NCI-H1417 (cell line): ENCODE measurements at places on chromosomes 1 and 21.

GRCh38 chr1:89536555-89537341, 12.1 kb downstream of the LRRC8B start:
- no peak for DNase-seq

DNA sequence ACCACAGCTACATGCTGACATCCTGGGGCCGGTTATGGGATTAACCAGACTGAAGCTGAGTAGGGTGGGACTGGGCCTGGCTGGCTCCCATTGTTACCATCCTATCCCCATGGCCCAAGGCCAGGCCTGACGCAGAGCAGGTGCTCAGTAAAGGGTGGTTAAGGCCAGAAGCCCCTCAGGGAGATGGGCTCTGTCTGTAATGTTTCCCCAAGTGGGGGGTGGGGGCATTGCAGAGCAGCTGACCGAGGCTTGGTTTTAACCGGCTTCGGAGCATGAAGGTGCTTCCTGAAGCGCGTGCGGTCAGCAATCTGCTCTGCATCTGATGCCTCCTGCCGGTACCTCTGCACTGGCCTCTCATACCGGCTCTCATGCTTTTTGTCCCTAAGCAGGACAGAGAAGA, 83.4 kb upstream of the ACTL8 start:
- peak; percentile 9 for DNase-seq

GRCh38 chr21:28561772-28562171, 430.9 kb downstream of the LTN1 start:
- no peak for DNase-seq

GRCh38 chr1:172398970-172399755, 21.3 kb upstream of the C1orf105 start:
- peak; percentile 19 for DNase-seq

DNA sequence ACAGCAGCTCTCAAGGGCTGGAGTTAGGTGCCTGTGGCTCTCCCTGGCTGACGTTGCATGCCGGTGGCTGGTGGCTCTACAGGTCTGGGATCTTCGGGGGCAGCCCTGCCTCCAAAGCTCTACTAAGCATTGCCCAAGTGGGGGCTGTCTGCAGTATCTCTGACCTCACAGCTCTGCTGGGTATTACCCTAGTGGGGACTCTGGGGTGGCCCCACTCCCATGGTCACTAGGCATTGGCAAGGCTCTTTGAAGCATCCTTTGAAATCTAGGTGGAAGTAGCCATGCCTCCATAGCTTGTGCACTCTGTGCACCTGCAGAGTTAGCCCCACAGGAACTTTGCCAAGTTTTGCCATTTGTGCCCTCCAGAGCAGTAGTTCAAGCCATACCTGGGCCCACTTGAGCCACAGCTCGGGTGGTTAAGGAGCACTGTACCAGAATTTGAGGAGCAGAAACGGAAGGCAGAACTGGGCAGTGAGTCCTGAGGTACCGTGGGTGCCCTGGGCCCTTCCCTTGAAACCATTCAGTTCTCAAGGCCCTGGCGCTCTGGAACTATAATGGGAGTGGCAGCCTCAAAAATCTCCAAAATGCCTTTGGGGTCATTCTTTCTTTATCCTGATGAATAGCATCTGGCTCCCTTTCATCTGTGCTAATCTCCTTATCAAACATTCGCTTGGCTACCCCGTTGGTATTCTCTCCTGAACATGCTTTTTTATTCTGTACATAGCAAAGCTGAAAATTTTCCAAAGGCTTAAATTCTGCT, 15.4 kb downstream of the GJA4 start:
- no peak for DNase-seq

DNA sequence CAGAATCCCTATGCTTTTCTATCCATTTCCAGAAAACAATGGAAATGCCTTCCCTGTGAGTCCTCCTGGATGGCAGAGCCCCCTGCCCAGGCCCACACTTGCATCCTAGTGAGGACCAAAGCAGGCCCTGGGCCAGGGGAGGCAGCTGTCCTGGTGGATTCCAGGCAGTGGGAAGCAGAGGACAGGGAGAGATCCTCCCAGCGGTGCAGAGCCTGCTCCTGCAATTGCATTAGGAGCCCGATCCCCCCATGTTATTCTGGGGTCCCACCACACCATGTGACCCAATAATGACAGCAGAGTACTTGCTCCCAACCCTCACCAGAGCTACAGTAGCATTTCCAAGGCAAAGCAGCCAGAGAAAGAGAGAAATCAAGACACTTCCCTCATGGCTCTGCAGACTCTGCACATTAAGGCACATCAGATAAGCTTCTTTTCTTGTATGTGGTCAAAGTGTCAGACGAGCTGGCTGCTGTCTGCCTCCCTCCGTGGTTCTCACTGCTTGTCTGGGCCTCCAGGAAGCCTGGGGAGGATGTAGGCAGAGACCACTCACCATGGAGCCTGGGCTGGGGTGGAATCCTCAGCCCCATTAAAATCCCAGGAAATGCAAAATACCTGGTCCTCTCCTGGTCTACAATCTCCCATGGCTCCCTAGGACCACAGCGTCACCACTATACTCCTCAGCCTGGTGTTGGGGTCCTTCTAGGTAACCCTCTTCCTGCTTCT, 54.9 kb upstream of the RUNX3 start:
- DNase-seq = no peak

DNA sequence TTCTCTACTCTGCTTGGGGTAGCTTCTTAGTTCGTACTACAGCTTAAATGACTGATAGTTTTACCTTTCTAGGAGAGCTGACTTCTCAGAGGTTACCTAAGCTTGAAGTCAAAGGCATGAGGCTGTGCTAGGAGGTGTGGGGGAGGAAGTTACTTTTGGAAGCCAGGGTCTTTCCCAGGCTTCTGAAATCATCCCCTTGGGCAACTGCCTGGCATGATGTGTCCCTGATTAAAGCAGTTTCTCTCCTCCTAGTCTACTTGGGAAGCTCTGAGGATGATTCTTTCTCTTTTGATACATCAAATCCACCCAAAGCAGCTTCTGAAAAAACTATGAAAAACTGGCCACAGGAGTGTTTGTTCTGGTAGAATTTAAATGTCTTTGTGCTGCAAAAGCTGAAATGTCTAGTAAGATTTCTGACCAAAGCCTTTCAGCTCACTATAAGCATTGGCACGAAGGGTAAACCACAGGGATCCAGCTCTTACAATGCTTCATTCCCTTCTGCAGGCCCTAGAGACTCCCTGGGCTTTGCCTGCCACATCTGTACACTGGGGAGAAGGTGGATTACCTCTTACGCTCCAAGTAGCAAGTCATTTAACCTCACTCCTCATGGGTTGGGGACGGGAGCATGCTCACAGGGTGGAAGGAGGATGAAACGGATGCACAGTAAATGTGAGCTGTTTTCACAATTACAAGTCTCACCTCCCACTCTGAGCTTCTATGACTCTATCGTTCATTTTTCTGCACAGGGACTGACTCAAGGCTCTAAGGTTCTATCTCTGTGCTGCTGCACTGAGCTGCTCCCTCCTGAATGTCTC, 59.6 kb downstream of the RUNX1 start:
- DNase-seq = no peak

DNA sequence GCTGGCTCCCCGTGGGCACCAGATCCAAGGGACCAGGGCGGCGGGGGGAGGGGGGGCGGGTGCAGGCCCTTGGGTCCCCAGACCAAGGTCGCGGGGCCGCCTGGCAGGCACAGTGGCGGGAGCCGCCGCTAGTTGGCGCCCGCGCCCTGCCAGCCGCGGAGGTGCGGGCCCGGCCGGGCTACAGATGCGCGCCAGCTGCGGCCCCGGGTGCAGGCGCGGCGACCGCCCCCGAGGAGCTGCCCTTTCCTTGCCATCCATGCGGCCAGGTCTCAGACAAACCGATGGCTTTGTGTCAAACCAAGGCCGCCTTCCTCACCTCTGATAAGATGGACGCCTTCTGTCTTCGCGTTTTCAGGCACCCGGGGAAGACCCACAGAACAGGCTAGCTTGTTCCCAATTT, 2.2 kb upstream of the RUNX3 start:
- no peak for DNase-seq

DNA sequence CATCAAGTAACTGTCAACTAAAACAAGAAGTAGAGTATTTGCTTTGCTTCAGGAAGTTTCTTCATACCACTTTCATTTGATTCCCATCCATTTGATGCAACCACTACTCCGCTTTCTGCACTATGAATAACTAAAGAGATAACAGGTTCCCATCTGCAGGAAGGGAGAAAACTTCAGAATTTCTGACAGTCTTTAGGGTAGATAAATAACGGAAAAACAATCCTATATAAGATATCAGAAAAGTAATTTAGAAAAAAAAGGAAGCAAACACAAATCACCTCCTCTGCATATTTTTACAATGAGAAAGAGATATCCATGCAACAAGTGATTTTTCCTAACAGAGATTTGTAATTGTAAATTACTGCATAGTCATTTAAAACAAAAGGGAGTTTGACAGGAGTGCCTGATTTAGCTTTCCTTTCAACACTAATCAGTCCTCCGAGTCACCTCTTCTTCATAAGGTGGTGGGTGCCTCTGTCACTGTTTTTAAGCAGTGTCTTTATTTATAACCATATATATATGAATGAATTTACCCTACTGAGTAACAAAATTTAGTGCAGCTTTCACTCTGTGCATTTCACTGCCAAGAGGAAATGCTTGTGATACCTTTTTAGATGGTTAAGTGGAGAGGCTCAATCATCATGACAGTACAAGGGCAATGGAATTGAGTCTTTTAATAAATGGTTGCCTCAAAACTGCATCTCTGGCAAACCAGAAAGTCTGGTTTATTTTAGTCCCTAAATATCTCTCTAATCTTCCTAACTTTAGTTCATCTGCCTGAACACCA, 1920.4 kb downstream of the MRPL39 start:
- no peak for DNase-seq

- no peak for DNase-seq
Measured at GRCh38 chr1:8374812-8375211, 56.9 kb downstream of the SLC45A1 start.

DNA sequence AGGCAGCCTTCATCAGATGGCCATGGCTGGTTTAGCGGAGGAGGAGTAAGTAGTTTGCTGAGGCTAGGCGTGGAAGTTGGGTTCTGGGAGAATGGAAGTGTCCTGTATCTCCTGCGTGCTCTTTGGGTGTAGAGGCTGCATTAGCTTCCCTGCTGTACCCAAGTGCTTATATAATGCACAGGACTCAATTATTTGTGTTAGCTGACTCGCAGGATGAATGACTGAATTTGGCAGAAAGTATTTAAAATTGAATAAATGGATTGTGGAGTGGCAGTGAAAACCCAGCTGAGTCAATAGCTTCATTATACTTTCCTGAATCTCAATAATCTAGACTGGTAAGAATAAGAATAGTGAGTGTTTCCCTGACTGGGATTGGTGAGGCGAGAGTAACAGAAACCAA, 13.8 kb downstream of the DNTTIP2 start:
- DNase-seq = no peak

DNA sequence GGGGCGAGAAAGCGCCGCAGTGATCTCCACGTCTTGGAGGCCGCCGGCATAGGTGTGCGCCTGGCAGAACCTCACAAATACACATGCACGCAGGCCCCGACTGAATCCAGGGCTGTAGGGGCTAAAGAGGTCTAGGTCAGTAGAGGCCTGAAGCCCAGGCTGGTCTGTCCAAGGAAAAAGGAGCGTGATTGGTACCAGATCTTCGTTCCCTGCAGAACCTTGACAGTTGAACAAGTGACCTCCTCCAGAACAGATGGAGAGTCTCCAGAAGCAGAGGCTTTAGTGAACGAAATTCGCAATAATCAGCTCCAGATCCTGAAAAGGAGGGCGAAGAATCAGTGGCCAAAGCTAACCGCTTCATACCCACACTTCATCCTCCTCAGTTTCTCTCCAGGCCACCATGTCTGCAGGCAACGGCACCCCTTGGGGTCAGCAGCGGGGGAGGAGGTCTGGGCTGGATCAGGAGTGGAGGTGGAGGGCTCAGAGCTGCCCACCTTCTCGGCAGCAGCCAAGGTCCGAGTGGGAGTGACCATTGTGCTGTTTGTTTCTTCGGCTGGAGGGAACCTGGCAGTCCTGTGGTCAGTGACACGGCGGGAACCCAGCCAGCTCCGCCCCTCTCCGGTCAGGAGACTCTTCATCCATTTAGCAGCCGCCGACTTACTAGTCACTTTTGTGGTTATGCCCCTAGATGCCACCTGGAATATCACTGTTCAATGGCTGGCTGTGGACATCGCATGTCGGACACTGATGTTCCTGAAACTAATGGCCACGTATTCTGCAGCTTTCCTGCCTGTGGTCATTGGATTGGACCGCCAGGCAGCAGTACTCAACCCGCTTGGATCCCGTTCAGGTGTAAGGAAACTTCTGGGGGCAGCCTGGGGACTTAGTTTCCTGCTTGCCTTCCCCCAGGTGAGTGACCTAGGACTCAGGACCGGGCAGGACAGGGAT, 749 bp upstream of the PEX11B start:
- DNase-seq = peak; percentile 57

GRCh38 chr21:40717028-40717427, 129.9 kb downstream of the DSCAM start:
- peak; percentile 69 for DNase-seq

- DNase-seq = no peak
Measured at GRCh38 chr1:200207711-200208126, 180.2 kb downstream of the NR5A2 start.

- no peak for DNase-seq
Measured at GRCh38 chr1:160167580-160167979, 16.2 kb downstream of the ATP1A4 start.

- no peak for DNase-seq
Measured at GRCh38 chr1:4685523-4685865, 31.1 kb downstream of the AJAP1 start.

DNA sequence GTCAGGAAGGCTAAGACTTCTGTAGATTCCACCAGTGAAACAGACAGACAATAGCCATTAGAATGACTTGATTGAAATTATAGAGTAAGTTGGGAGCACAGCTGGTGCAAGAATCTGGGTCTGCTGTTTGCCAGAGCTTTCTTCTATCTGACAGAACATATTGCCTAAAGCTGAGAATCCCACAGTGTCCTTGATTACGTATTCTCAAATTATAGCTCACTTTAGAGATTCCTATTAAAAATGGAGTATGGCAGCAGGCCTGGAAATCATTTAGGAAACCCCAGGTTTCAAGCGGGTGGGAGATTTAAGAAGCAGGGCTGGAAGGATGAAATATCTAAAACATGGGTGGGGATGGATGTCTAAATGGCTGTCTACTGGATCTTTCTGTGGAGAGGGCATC, 639.7 kb upstream of the CXADR start:
- no peak for DNase-seq

DNA sequence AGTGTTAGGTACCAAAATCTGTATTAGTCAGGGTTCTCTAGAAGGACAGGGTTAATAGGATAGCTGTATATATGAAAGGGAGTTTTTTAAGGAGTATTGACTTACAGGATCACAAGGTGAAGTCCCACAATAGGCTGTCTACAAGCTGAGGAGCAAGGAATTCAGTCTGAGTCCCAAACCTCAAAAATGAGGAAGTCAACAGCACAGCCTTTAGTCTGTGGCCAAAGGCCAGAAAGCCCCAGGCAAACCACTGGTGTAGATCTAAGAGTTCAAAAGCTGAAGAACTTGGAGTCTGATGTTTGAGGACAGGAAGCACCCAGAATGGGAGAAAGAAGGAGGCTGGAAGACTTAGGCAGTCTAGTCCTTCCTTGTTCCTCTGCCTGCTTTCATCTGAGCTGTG, 487.5 kb upstream of the CHRM3 start:
- no peak for DNase-seq
